ENCODE measurements at places on chromosomes 1 and 21.

- DNase-seq, result no peak
These were observed 61.3 kb downstream of the GLUL start for GRCh38 chr1:182330303-182330702.

- DNase-seq, result no peak
These were observed 12.8 kb upstream of the KIF21B start for GRCh38 chr1:201036188-201036842.

DNA sequence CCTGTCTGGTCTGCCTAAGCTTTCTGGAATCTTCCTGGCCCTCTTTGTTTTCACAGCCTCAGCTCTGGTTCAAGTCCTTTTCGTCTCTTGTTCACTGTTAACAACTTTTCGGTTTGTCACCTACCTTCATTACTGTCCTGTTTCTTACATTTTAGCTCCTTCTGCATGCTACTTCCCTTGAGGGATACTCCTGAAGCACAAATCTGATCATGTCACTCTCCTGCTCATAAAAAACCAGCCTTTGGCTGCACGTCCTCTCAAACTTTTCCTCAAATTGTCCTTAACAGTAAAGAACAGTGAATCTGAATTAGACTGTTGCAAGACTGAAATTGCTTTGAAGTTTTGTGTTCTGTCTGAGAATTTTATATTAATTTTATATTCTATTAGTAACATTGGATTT lies 3.3 kb downstream of the RAVER2 start:
- no peak for DNase-seq

GRCh38 chr1:169571450-169571849 lies 14.8 kb downstream of the F5 start:
- DNase-seq, result no peak

GRCh38 chr21:16302851-16303282 lies 573.1 kb downstream of the USP25 start:
- no peak for DNase-seq

DNA sequence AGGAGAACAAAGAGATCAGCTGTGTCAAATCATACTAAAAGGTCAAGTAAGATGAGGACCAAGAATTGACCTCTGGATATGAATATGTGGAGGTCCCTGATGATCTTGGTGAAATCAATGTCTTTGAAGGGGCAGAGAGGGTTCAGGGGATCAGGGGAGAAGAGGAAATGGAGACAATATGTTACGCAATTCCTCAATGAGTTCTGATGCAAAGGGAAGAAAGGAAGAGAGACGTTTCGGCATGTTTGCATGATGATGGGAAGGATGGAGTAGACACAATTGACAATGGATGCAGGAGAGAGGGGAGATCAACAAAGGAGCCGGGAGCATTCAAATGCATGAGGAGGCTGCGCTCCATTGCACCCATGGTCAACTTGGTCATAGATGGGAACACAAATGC lies 36.0 kb upstream of the GUCA2B start:
- DNase-seq, result no peak

DNA sequence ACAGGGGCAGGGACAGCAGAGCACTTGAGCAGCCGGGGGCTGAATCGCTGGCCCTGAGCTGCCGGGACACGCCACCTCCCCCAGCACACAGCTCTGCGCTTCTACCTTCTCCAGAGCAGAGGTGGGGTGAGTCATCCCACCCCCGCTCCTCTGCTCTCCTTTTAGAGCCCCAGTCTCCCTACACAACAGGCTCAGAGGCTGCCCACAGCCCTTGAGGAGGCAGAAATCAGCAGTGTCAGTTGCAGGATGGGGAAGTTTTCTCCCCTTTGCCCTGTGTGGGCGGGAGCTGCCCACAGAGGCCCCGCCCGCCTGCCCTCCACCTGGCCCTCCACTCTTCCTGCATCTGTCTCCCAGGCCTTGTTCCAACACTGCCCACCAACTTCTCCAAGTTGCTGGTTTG lies 94.6 kb downstream of the STUM start:
- peak; percentile 88 for DNase-seq

DNA sequence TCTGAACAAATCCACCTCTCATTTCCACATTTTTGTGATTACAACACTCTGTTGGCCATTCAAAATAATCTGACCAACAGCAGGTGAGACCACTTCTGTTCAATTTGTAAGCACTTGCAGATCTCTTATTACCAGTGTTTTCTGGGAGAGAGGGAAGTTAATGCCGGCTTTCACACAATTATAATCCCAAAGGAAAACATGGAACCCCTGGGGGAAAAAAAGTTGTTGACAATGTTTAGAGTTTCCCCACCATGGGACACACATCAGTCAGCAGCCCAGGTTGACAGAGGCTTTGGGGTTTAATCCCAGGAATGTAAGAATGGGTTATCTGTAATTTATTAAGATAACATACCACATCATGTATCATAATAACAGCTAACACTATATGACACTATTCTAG lies 68.4 kb upstream of the TNFSF4 start:
- no peak for DNase-seq

- DNase-seq, result no peak
These were observed 46.2 kb upstream of the TINAGL1 start for GRCh38 chr1:31529999-31530684.

DNA sequence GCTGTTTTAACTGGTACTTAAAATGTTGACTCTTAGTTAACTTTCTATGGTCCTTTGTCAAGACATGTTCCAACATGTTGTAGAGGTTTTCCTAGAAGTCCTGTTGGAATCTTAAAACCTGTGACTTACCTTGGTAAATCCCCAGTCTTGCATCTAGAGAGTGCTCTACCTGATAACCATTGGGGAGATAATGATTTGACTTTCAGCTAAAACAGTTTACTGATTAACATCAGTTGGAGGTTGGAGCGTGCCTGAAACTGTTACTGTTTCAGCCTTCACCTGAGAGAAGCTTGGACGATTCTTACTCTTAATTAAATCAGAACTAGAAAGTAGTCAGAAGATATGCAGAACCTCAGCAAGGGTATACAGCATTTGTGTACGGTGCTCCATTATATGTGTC lies 8.8 kb downstream of the MDM4 start:
- no peak for DNase-seq

- no peak for DNase-seq
These were observed 55.3 kb upstream of the ROR1 start for GRCh38 chr1:63718541-63718970.

GRCh38 chr1:162463021-162463420 lies 34.6 kb upstream of the UHMK1 start:
- no peak for DNase-seq

- DNase-seq, result no peak
These were observed 722 bp upstream of the PODN start for GRCh38 chr1:53061123-53061858.

- DNase-seq, result no peak
These were observed 30.2 kb upstream of the TTC34 start for GRCh38 chr1:2831596-2832212.

DNA sequence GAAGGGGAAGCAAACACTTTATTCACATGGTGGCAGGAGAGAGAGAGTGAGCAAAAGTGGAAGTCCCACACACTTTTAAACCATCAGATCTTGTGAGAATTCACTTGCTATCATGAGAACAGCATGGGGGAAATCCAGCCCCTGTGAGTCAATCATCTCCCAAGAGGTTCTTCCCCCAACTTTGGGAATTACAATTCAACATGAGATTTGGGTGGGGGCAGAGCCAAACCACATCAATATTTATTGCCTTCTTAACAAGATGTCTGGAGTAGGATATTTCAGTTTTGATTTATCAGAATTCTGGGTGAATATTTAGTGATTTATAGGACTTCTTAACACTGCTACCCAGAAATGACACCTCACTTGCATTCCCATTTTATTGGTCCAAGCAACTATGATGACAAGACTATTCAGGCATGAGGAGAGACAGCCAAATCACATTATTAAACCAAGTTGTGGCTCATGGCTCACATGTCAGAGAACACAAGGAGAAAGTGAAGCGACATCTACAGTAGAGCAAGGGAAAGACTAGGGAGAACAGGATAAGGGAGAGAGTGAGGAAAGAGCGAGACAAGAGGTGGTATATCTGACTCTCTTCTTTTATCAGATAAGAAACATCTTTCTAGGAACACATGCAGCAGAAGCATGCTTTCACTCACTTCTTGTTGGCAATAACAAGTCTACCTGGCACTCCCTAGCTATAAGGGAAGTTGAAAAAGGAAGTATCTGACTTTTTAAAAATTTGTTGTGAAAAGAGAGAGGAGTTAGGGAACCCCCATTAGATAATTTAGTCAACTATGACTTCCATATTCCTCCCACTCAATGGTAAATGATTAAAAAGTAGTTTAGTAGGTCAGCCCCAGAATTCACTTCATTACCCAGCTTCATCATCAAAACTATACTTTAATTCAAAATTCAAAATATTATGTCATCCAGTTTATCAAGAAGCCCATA lies 36.6 kb upstream of the PTPRC start:
- no peak for DNase-seq

DNA sequence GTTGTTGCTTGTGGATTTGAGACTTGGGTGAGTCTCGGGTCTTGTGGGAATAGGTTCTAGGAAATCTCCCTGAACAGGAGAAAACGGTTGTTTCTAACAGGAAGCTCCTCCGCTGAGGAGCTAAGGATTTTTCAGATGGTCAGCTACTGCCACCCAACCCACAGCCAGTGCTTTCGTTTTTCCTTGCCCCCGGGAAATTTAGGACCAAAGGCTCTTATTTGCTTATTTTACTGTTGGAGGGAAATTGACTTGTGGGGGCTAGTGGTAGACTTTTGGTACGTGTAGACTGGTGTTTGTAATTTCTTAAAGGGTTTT lies 792 bp downstream of the SNX7 start:
- no peak for DNase-seq

- DNase-seq, result no peak
These were observed 638.0 kb downstream of the KCNT2 start for GRCh38 chr1:195970209-195970608.

DNA sequence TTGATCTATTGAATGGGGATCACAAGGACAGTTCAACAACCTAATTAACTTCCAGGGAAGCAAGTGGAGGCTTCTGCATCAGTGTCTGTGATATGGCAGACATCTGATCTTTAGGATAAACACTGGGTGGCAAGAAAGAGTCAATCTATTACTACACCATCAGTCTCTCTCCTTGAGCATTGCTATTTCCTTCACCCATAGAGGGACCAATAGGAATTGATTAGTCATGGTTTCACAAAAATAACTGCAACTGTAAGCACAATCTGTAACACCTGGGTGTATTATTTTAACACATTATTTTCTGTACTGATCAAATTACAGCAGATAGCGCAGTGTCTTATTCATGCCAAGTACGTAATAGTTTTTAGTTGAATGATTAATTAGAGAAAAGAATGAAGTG lies 50.3 kb downstream of the USP24 start:
- DNase-seq, result no peak

- DNase-seq, result no peak
These were observed 173.2 kb upstream of the B3GALT2 start for GRCh38 chr1:193359631-193360030.

GRCh38 chr1:42214447-42214871 lies 49.9 kb upstream of the GUCA2A start:
- DNase-seq, result no peak

DNA sequence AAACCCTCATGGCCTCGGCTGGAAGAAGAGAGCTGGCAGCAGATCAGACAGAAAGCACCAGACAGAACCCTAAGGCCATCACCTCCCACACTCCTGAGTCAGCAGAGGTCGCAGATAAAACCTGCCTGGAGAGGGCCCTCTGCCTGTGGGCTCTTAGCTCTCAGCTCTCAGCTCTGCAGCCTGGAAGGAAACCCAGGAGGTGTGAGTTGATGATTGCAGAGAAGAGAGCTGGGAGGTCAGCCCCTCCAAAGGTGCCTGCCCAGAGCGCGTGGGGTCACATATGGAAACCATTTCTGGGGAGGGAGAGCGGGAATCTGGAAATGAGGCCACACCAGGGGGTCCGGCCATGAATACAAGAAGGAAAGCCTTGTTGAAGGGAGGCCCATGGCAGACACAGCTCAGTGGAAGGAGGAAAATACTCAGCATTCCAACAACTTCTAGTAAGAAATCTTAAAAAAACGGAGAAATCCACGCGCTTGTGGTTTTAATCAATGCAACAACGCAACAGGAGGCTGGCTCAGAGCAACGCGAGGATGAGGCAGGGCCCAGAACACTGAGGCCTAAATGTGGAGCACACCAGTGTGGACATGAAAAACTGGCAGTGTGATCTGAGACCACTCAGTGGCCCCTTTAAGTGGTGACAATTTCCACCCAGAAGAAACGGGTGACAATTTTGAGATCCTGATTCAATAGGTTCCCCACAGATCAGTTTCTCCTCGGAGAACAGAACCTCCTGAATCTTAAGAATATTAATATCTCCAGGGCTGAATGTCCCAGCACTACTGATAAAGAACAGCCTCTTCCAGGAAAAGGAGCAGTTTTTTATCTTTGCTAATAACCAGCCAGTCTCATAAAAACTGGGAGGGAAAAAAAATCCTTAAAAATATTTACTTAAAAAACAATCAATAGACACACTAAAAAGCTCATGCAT lies 45.7 kb downstream of the PSMG1 start:
- no peak for DNase-seq

GRCh38 chr1:147781056-147781471 lies 20.7 kb upstream of the GJA5 start:
- no peak for DNase-seq

- DNase-seq, result no peak
These were observed 156.6 kb downstream of the TRABD2B start for GRCh38 chr1:47840393-47841190.

- peak; percentile 35 for DNase-seq
These were observed 16.9 kb downstream of the TCEANC2 start for GRCh38 chr1:54070171-54070837.

GRCh38 chr1:208637181-208637580 lies 393.0 kb upstream of the PLXNA2 start:
- no peak for DNase-seq

DNA sequence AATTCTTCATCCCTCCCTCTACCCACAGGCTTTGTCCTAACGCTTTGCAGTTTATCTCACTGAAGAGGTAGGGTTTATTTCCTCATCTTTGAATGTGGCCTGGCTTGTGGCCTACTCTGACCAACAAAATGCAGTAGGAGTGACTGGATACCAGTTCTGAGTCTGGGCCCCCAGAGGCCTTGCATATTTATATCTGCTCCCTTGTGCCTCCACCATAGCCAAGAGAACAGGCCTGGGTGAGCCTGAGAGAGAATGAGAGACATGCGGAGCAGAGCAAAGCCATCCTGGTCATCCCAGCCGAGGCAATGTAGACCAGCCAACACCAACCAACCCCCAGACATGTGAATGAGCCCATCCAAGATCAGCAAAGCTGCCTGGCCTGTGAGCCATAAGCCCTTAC lies 30.3 kb downstream of the SMIM12 start:
- DNase-seq, result no peak

DNA sequence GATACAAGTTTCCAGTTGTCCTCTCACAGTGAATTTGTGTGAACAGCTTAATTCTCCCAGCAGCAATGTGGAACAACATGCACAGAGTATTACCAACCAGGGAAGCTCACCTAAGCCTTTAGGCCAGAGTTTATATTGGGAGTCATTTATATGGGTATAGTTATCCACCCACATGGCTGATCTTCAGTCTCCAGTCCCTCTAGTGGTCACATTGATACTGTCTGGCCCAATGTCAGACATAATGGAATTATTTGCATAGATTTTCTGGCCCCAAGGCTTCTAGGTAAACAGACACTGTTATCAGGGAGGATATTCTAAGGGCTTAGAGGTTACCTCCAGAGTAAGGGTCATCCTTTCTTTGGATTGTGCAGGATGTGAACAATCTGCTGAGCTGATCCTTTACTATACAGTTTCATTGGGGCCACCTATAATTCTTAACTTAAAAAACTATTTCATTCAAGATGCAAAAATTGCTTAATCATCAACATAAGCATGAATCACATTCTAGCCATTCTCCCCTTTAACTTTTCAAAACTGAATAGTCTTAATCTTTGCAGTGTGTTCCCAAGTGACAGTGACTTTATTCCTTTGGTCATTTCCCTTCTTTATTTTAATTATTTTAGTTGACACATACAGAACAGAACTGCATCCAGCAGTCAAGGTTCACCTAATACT lies 210.9 kb downstream of the LTN1 start:
- peak; percentile 9 for DNase-seq

Data from H54 (cell line).